Naive thymus-derived CD4-positive, alpha-beta T cell (primary cell): ENCODE measurements at places on chromosomes 1 and 21. TPM values are rescaled to one million over a fixed set of nuclear protein-coding genes. Genes with fewer than 3 reads are reported as not detected.

GRCh38 chr1:109242387-109242786, 7.0 kb upstream of the CELSR2 start:
- H3K27ac ChIP-seq = no peak overlapping the region
- H3K27me3 ChIP-seq = no peaks in the 10 kb centered on the region
- peaks cover 12% of the 10 kb centered on the region for H3K4me1 ChIP-seq
- no peak overlapping the region for H3K4me3 ChIP-seq
- no peak for DNase-seq

DNA sequence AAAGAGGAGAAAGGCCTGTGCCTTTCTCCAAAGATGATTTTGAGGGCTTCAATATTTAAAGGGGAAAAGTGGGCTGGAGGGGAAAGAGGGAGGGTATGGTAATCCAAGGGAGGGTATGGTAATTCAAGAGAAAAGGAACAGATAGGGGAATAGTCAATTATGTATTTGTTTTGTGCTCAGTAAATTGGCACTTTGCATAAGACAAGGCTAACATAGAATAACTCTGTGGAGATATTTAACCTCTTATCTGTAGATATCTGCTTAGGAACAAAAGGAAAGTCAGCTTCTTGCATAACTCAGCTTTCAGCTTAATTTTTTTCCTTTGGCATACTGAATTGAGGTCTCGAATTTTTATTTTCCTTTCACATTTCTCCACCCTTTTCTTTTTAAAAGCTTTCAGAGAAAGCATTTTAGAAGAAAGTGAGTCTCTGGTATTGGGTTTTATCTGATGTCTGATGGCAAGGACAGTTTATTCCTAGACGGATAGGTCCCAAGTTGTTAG, 119.9 kb upstream of the F3 start:
- no peak overlapping the region for H3K4me3 ChIP-seq
- H3K4me1 ChIP-seq = no peaks in the 10 kb centered on the region
- no peak overlapping the region for H3K27ac ChIP-seq
- no peak for DNase-seq

- H3K27ac ChIP-seq = no peak overlapping the region
- H3K4me3 ChIP-seq = no peak overlapping the region
- DNase-seq = no peak
- H3K4me1 ChIP-seq = no peaks in the 10 kb centered on the region
- no peaks in the 10 kb centered on the region for H3K36me3 ChIP-seq
These were observed 442.9 kb upstream of the NEGR1 start for GRCh38 chr1:72724951-72725861.

- no peak for DNase-seq
- no peak overlapping the region for H3K27ac ChIP-seq
- H3K4me3 ChIP-seq = no peak overlapping the region
These were observed 54.2 kb upstream of the SLC44A3 start for GRCh38 chr1:94765958-94766357.

GRCh38 chr1:17258758-17259130, 9.8 kb downstream of the PADI3 start:
- no peaks in the 10 kb centered on the region for H3K4me1 ChIP-seq
- H3K27me3 ChIP-seq = no peaks in the 10 kb centered on the region
- H3K4me3 ChIP-seq = no peak overlapping the region
- DNase-seq = no peak

GRCh38 chr1:206723805-206724472, 39.2 kb downstream of the MAPKAPK2 start:
- H3K4me3 ChIP-seq = no peak overlapping the region
- H3K4me1 ChIP-seq = peaks cover 25% of the 10 kb centered on the region

- no peak overlapping the region for H3K4me3 ChIP-seq
- DNase-seq = no peak
- H3K27me3 ChIP-seq = no peaks in the 10 kb centered on the region
- H3K27ac ChIP-seq = no peak overlapping the region
These were observed 21.8 kb upstream of the RAB4A start for GRCh38 chr1:229248821-229249817.

LIN9 gene
- 2.0 TPM for total RNA-seq

F13B gene
- not detected for total RNA-seq

SLC27A3 gene
- 11.6 TPM for total RNA-seq

FCRLB gene
- 0.76 TPM for total RNA-seq

RGL1 gene
- 3.3 and 4.0 TPM in 2 replicates for total RNA-seq
